ENCODE measurements at places on chromosomes 13 and 19. TPM values are rescaled to one million over a fixed set of nuclear protein-coding genes. Genes with fewer than 3 reads are reported as not detected.
A peak's percentile ranks its signal among the peaks of the same experiment; 100 is the strongest.

DNA sequence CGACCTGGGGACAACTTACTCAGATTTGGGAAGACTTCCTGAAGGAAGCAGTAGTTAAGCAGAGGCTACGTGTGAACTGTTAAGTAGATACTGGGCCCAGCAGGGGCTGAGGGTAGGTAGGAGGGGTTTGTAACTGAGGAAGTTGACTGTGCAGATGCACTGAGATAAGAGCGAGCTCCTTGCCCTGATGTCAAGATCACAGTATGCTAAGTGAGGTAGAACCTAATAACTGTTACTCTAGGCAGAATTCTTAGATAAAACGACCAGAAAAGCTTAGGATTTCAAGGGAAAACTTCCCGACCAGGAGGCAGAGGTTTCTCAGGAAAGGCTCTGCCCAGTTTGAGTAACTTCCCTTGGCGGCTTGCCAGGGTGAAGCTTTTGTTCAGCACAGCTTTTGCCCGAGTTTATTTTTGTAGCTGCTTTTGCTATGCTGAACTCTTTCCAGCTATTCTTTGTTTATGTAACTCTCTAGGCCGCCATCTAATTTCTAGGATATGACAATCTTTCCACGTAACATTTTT, 632.1 kb downstream of the DIAPH3 start:
- peak; percentile 67 for DNase-seq

- no peak for DNase-seq
These were observed 107.0 kb downstream of the KL start for GRCh38 chr13:33123066-33123859.

DNA sequence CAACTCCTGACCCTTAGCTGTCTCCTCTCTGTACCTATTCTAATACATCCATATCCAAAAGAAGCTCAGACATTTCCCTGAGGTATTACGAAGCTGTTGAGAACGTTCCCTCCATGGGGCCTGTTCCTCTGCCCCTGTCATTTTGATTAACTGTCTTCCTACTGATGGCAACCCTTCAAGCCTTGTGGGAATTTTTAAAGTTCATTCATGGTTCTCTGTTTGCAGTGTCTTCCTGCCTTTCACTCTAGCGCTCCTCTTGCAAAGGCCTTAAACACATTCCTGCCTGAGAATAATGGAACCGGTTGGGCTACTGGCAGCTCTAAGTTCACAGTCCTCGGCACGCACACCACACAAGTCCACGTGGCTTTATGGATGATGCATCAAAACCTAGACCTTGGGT, 66.1 kb downstream of the LHFPL6 start:
- no peak for DNase-seq

FXYD1 gene
- 22.3 TPM for polyA plus RNA-seq

CERS1 gene
- polyA plus RNA-seq, result 4.5 TPM

GRCh38 chr19:792306-792885, 4.9 kb upstream of the PTBP1 start:
- DNase-seq, result no peak

GRCh38 chr19:50203281-50204080, at the start of gene MYH14:
MYH14 (plus strand) TSS chr19:50203622; CDS start chr19:50210366, 6,744 bp downstream.
- peak; percentile 64 for DNase-seq

GRCh38 chr13:113659337-113659736, 1.3 kb upstream of the ATP4B start:
- DNase-seq, result no peak

GRCh38 chr13:66139701-66140100, 1090.4 kb downstream of the PCDH9 start:
- no peak for DNase-seq

DNA sequence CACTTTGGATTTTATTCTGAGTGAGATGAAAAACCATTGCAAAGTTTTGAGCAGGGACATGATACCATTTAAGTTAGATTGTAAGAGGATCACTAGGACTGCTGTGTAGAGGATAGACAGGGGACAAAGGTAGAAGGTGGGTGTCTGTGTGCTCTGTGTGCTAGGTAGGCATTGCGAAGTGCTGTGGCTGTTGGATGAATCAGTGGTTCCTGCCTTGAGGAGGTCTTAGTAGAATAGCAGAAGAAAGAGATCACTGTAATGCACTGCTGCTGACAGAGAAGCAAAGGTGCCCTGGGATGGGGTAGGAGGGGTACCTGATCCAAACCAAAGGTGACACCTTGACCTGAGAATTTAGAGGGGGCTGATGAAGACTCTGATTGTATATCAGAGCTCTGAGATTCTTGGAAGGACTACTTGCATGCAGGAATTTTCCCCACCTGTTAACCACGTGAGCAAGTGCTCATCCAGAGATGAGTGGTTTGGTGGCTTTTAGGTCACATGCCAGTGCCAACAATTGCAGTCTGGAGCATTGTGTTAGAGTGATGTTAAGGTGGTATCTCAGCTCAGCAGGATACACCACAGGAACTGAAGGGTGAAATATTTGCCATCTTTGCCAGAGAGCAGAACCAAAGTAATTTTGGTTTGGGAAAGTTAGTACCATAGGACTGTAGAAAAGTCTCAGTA, 10.8 kb downstream of the WASF3 start:
- no peak for DNase-seq

DNA sequence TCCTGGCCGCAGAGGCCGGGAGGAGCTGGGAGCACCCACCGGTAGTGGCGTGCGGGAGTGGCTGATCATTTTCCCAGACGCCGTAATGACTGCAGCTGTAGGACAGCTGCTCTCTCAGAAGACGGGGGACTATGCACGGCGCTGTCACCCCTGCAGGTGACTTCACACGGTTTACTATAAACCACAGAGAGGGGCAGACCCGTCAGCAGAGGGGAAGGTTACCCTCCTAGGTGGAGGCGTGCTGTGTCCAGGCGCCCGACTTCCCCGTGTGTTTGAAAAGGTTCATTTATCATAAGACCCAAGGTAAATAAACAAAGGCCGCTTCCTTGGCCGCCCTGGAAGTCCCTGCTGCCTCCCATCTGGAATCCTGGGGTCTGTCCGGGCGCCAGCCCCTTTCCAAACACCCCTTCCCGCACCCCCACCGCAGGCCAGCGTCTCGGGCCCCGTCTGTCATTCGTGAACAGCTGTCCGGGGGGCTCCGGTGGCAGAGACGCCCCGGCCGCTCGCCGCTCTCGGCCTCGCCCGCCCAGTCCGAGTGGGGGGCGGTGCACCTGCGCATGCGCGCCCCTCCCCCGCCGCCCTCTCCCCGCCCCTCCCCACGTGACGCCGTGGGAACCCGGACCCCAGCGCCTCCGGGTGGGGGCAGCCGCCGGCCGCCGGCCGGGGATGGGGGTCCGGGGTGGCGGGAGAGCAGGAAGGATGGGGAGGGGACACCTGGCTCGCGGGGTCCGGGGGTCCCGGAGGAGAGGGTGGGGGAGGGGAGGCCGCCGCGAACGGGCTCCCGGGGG, 915 bp downstream of the SHC2 start:
- DNase-seq, result no peak

- no peak for DNase-seq
These were observed 21.6 kb downstream of the LTBP4 start for GRCh38 chr19:40622773-40623075.

DNA sequence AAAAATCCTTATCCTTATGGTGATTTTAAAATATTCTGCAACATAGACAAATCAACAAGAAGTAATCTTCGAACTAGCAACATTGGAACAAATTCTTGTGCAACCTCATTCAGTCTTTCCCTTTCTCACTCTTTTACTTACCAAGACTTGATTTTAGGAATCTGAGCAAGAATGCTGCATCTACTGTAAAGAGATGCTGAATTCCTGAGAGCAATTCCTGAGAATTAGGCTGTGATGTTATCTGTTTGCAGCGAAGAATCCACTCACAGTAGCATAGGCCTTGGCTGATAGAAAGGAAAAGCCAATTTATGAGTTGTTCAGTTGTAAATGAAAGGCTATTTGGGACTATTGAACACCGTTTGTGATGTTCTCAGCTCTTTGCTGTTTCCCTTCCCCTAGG, 144.3 kb downstream of the CRYL1 start:
- DNase-seq, result no peak

PSG2 gene
- not detected for polyA plus RNA-seq

CEACAM20 gene
- polyA plus RNA-seq, result not detected

All from renal cortex interstitium (tissue), 15 donors.